Left lung (tissue), 14 donors: ENCODE measurements at places on chromosomes 2 and 18. TPM values are rescaled to one million over a fixed set of nuclear protein-coding genes. Genes with fewer than 3 reads are reported as not detected.

The ZBTB7C gene
- 1.9 TPM for polyA plus RNA-seq

The ABCA12 gene
- polyA plus RNA-seq: 0.13 TPM

The TMEM237 gene
- polyA plus RNA-seq: 60.3 TPM

DNA sequence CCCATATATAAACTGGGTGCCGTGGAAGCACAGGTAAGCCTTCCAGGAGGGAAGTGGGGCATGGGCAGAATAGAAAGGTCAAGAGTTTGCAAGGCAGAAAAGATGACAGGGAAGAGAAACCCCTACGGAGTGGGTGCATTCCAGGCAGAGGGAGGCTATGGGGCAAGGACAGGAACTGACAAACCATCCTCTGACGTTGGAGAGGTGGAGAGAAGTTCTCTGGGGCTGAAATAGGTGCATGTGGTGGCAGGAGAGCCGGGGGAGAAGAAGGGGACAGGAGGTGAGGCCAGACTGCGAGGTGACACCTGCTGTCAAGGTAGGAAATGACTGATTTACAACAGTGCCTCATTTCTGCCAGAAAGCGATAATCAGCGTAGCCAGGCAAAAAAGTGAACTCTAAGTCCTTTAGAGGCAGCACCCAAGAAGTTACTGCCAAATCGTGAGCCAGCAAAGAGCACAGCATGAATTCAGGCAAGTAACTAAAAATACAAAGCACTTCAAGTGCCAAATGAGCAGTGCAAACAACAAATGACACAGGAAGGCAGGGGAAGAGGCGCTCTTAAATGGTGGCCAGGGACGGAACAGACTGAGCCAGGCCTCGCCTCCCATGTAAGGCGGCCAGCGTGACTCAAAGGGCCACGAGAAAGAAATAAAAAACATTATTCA is 113.3 kb upstream of the ACVR1C start:
- DNase-seq: no peak

DNA sequence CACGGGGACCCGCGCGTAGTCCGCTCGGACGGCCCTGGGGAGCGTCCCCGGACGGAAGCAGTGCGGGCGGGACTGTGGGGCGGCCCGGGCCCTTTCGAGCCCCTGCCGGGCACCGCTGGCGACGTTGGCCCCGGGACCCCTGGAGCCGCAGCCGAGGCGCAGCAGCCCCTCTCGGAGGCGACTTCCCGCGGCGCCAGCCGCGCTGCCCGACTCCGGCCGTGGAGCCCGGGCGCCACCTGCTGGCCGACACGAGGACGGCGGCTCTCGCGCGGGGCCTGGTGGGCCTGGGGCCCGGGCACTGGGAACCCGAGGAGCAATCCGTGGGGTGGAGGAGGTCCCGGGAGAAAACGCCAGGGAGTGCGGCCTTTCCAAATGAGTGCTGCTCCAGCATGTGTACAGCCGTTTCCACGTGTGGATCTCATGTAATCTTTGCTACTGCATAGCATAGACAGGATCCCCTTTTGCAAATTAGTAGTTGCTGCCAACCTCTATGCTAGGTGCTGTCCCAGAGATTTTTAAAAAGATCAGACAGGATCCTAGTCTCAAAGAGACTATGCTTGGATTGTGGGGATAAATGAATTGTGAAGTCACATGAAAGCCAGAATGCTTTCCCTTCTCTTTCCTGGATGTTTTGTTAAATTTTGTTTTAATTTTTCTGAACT is 4.0 kb downstream of the ID2 start:
- DNase-seq: peak; percentile 68

- peak; percentile 64 for DNase-seq
Measured at GRCh38 chr2:36351736-36352349, 3.7 kb upstream of the CRIM1 start.

DNA sequence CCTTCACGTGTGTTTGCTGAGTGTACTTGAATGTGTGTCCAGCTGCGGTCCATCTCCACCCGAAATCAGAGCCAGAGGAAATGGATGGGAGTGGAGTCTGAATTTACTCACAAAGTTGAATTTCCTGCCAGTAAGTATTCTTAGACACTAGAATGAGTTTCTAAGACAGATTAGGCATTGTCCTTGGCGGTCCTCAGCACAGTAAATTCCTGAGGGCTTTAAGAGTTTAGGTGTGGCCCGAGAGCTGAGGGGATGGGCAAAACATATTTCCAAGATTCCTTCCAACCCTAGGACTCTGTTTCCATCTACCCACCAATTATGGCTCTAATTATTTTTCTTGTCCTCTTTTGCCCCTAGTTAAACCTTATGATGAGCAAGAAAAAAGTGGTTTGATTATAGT is 90.3 kb upstream of the PHLPP1 start:
- DNase-seq: no peak

DNA sequence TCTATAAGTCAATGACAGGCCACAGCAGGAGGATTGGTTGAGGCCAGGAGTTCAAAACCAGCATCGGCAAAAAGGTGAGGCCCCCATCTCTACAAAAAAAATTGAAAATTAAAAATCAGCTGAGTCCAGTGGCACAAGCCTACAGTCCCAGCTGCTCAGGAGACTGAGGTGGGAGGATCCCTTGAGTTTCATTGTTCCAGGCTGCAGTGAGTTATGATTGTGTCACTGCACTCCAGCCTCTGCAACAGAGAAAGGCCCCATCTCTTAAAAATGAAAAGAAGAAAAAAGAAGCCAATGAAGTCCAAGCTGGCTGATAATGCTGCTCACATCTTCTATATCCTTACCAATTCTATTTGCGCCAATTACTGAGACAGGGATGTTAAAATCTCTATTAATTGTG is 39.1 kb downstream of the MRPS5 start:
- no peak for DNase-seq
